ENCODE measurements at places on chromosomes 2 and 18. TPM values are rescaled to one million over a fixed set of nuclear protein-coding genes. Genes with fewer than 3 reads are reported as not detected.

GRCh38 chr2:197591339-197592072 is 75.6 kb downstream of the MOB4 start:
- DNase-seq, result no peak

DNA sequence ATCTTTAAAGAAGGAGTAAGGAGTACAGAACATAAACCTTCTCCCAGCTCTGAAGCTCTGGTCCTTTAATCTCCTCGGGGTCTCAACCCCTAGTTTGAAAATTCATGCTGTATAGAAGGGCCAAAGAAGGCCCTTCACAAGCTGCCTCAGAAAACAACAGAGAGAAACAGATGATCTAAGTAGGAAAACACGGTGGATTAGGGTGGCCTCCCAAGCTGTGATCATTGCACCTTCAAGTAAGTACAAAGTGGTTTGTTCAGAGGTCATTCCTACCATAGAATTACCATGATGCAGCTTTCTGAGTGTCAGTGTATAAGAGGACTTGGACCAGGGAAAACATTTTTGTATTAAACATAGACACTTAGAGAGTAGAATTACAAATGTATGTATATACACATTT is 10.9 kb downstream of the TMEM169 start:
- no peak for DNase-seq

GRCh38 chr2:11097038-11097720 is 58.1 kb upstream of the SLC66A3 start:
- no peak for DNase-seq

Gene PASK
- total RNA-seq, result 23.3 TPM

Gene RUFY4
- total RNA-seq, result not detected

GRCh38 chr2:143688815-143689214 is 559.6 kb downstream of the ARHGAP15 start:
- DNase-seq, result no peak

DNA sequence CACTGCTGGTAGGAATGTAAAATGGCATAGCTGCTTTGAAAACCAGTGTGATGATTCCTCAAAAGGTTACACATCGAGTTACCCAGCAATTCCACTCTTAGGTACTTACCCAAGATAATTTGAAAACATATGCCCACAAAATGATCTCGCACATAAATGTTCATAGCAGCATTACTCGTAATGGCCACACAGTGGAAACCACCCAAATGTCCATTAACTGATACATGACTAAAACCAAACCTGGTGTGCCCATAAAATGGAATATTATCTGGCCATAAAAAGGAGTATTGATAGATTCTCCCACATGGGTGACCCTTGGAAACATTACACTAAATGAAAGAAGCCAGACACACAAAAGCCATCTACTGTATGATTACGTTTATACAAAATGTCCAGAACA is 70.4 kb downstream of the ALPK2 start:
- DNase-seq, result no peak

- DNase-seq, result no peak
Measured at GRCh38 chr18:13983506-13983905, 68.2 kb upstream of the MC2R start.

DNA sequence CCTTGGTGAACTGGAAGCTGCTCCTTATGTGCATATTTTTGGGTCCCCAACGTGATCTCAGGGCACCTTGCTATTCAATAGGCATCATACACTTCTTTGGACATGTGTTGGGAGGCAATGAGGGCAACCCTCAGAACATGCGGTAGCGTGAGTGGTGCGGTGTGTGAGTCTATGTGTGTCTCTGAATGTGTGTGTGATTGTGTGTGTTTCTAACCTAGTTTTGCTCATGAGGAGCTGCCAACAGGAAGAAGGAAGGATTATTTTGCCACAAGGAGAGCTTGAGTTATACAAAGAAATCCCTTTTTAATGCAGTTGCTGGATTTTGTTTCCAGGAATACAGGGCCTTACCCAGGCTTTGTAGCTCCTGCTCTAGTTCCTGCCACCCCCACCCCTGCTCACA is 75.8 kb upstream of the ITGA6 start:
- DNase-seq, result no peak

- peak; percentile 61 for DNase-seq
Measured at GRCh38 chr2:43225093-43225787, 1.2 kb downstream of the ZFP36L2 start.

Gene ABCB6
- 18.6 TPM for total RNA-seq

Gene CRYGC
- not detected for total RNA-seq

DNA sequence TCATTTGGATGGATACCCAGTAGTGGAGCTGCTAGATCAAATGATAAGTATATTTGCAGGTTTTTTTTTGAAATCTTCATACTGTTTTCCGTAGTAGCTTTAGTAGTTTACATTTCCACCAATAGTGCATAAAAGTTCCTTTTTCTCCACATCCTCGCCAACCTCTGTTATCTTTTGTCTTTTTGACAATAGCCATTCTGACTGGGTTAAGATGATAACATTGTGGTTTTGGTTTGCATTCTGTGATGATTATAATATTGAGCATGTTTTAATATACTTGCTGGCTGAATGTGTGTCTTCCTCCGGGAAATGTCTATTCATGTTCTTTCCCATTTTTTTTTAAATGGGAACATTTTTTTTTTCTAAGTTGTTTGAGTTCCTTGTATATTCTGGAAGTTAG is 260.0 kb downstream of the GULP1 start:
- DNase-seq, result no peak

Gene CDKL4
- total RNA-seq, result 0.12 TPM

GRCh38 chr2:182187130-182187529 is 201.5 kb downstream of the PPP1R1C start:
- peak; percentile 10 for DNase-seq

DNA sequence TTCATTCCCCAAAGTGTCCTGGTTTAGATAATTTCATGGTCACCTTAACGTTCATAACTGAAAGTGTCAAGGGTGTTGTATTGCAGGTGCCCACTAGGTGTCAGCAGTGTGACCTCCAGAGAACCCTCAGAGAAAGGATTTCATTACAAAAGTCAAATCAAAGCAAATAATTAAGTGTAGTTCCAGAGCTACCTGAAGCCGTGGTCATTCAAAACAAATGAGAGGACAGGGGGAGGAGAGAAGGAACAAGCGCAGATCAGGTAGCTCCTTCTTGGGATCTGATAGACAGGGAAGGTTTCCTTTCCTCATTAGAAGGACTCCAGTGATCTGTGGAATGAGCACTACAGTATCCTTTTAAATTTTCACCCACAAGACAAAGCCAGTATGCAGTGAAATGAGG is at the start of gene SLC9A4:
Gene SLC9A4, plus strand, starts transcription at position 207 of the 400 bp plus-strand sequence. CDS start 534 bp downstream, outside the sequence.
- DNase-seq, result no peak

Gene REG3G
- not detected for total RNA-seq

Gene FER1L5
- 0.04 TPM for total RNA-seq

Gene CFAP65
- total RNA-seq, result not detected

DNA sequence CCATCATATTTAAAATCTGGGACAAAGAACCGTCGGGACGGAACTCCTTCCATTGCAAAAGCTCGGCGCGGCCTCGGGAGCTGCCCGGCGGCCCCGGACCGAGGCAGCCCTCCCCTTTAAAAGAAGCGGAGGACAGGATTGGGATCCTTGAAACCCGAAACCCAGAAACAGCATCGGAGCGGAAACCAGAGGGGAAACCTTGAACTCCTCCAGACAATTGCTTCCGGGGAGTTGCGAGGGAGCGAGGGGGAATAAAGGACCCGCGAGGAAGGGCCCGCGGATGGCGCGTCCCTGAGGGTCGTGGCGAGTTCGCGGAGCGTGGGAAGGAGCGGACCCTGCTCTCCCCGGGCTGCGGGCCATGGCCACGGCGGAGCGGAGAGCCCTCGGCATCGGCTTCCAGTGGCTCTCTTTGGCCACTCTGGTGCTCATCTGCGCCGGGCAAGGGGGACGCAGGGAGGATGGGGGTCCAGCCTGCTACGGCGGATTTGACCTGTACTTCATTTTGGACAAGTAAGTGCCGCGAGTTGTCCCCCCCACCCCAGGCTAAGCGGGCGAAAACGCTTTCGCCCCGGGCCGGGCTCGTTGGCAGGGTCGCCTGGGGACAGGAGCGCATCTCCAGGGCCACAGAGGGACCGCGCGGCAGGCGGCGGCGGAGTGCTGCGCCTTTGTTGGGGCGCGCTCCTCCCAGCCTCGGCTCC is at the start of gene ANTXR1:
Gene ANTXR1, plus strand, starts transcription at position 38 of the 698 bp plus-strand sequence. Its CDS starts 321 bp downstream, at position 359.
- DNase-seq, result peak; percentile 90

Gene RTP5
- total RNA-seq, result not detected
